Sciatic nerve (tissue), 2 donors: ENCODE measurements at places on chromosomes 2 and 18. TPM values are rescaled to one million over a fixed set of nuclear protein-coding genes. Genes with fewer than 3 reads are reported as not detected.

CABYR gene
- 1.5 TPM for total RNA-seq

SERPINB3 gene
- not detected for total RNA-seq

LAMA3 gene
- 47.3 TPM for total RNA-seq

VWA3B gene
- total RNA-seq: 0.80 TPM

TXNDC2 gene
- total RNA-seq: not detected

TMEM247 gene
- not detected for total RNA-seq

ELAC1 gene
- total RNA-seq: 6.3 TPM

PRSS56 gene
- not detected for total RNA-seq

RGPD8 gene
- 36.2 TPM for total RNA-seq

DNA sequence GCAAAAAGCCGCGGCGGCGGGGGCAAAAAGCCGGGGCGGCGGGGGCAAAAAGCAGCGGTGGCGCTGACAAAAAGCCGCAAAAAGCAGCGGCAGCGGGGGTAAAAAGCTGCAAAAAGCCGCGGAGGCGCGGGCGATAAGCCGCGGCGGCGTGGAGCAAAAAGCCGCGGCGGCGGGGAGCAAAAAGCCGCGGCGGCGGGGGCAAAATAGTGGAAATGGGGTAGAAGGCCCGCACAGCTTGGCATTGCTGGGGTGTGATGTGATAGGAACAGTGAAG is 450.1 kb downstream of the ANKRD30B start:
- no peak for DNase-seq

DNA sequence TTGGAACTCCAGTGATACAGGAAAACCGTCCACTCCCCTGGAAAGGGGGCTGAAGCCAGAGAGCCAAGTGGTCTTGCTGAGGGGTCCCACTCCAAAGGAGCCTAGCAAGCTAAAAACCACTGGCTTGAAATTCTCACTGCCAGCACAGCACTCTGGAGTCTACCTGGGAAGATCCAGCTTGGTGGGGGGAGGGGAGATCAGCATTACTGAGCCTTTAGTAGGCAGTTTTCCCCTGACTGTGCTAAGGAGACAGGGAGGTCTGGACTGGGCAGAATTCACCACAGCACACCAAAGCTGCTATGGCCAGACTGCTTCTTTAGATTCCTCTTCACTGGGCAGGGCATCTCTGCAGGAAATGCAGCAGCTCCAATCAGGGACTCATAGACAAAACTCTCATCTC is 510.7 kb upstream of the LRRTM1 start:
- DNase-seq: no peak

GRCh38 chr2:32262105-32262504 is 2.6 kb downstream of the NLRC4 start:
- no peak for DNase-seq

GRCh38 chr2:199743415-199744120 is 107.4 kb downstream of the FTCDNL1 start:
- DNase-seq: no peak

DNA sequence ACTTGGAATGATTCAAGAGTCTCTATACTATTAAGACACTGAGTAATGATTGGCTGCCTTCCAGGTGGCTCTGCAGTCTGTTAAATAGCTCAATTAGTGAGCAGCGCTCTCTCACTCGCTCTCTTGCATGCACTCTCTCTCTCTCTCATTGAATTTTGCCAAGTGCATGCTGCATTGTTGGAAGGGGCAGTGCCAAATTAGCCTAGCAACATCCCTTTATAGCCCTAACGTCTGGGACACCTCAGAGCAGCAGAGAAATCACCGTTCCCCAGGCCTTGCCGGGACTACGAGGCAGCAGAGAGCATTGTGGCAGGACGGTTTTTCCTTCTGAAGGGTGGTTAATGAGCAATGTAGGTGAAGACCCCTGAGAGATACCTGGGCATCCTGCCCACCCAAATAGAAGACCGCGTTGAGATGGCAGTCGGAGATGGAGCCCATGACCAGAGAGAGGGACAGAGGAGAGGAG is 447.6 kb upstream of the POU3F3 start:
- no peak for DNase-seq

- DNase-seq: no peak
Observed at GRCh38 chr2:61536180-61536571, 2.0 kb downstream of the XPO1 start.

GRCh38 chr2:88919087-88919738 is 227.7 kb downstream of the RPIA start:
- DNase-seq: no peak

- DNase-seq: no peak
Observed at GRCh38 chr18:37514953-37515352, 50.6 kb downstream of the CELF4 start.

DNA sequence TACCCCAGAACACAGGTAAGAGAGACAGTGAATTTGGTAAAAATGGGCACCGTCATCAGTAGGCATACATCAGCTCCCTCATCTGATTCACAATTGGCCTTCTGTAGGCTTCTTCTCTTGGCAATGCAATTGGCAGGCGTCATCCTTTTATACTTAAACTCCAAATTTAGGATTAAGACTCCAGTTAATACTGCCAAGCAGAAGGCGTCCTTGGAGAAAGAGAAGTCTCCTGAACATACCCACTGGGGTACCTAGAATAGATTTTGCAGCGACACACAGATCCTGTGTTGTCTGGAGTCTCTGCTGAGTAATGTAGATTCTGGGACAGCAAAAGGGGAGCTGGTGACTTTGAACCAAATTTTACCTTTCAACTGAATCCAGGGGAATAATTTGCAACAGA is 592 bp upstream of the METAP1D start:
- no peak for DNase-seq

DNA sequence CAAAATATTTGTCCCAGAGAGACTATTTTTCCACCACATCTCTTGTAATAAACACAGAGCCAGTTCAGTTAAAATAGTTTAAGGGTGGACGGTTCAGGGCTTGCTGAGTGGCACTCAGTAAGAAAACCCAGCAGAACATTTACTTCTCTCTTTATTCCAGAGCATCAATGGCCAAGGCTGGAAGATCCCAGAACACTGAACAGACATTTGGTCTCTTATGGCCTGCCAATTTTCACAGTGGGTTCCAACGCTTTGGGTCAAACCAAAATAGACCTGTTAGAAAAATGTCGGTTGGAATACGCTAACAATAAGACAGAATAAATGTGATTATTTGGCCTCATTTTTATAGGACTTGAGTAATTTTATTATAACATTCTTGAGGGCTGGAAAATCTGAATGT is 580.3 kb upstream of the TMEFF2 start:
- DNase-seq: no peak

- no peak for DNase-seq
Observed at GRCh38 chr2:28276076-28276618, 116.5 kb upstream of the FOSL2 start.

- DNase-seq: no peak
Observed at GRCh38 chr2:177525351-177525924, 132.9 kb downstream of the AGPS start.

- DNase-seq: no peak
Observed at GRCh38 chr2:51103205-51103604, 71.3 kb upstream of the NRXN1 start.

GRCh38 chr2:88059979-88060906 is 4.7 kb upstream of the KRCC1 start:
- DNase-seq: no peak

GRCh38 chr2:35251156-35251555 is 1104.4 kb upstream of the CRIM1 start:
- DNase-seq: no peak

DNA sequence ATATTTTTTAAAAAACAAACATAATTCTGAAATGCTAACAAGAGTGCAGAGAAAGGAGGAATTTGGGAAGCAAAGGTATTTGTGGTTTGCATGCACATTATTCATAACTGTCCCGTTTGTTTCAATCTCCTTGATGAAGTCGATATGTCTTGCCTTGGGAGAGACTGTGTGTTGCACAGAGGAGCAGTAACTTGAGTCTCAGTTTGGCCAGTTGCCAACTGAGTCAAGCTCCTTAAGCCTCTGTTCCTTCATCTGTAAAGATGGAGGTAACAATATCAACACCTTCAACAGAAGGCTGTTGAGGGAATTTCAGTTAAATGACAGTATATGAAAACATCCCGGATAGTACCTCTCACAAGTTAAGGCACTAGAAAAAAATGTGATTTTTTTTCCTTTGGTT is 226.2 kb downstream of the ASXL3 start:
- no peak for DNase-seq

DNA sequence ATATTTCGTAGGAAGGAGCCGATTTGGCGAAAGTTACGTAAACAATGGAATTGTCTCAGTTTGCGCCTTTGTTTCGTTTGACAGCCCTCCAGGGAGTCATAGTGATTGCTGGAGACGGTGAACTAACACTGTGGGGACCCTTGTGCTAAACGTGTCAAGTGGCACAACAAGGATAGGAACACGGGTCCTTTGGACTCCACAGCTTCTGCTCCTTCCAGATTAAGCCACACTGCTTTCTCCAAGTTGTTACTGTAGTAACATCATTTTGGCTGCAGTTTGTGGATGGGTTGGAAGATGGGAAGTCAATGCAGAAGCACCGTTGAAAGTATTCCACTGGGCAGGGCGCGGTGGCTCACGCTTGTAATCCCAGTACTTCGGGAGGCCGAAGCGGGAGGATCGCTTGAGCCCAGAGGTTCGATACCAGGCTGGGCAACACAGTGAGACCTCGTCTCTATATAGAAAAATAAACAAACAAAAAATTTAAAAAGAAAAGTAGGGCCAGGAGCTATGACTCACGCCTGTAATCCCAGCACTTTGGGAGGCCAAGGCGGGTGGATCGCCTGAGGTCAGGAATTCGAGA is 636 bp upstream of the IMMT start:
- no peak for DNase-seq

DNA sequence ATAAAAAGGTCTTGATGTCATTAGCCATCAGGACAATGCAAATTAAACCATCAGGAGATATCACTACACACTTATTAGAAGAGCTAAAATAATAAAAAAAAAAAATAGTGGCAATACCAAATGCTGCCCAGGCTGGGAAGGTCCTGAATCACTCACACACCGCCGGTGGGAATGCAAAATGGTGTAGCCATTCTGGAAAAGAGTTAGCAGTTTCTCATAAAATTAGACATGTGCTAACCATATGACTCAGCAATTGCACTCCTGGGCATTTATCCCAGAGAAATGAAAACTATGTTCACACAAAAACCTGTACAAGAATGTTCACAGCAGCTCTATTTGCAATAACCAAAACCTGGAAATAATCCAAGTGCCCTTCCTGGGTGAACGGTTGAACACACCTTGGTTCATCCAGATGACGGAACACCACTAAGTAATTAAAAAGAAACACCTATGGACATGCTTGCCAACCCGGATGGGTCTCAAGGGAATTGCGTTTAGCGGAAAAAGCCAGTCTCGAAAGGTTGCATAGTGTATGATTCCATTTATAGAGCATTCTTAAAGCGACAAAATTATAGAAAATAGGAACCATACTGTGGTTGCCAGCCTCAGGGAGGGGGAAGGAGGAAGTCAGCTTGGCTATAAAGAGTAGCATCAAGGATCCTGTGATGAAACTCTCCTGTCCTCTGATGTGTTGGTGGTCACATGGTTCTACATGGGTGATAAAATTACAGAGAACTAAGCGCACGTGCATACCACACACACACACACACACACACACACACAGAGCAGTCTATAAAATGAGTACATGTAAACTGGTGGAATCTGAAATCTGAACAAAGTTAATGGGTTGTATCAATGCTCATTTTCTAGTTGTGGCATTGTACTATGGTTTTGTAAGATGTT is 4.6 kb downstream of the MBP start:
- DNase-seq: no peak

- no peak for DNase-seq
Observed at GRCh38 chr18:59911600-59911999, 11.8 kb downstream of the PMAIP1 start.

- DNase-seq: no peak
Observed at GRCh38 chr2:207867905-207868304, 98.2 kb upstream of the FZD5 start.

DNA sequence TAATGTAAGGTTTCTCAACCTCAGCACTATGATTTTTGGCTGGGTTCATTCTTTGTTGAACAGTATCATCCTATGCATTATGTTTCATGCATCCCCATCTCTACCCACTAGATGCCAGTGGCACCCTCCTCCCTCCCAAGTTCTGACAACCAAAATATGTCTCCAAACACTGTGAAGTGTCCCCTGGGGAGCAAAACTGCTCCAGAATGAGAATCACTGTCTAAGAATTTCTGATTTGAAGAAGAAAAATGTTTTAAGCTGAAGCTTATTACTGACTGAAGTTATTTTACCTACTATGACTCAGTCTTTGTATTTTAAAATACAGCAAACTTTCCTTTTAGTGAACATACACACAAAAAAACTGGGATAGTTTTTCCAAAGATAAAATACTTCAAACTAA is 3.4 kb downstream of the THADA start:
- DNase-seq: no peak

DNA sequence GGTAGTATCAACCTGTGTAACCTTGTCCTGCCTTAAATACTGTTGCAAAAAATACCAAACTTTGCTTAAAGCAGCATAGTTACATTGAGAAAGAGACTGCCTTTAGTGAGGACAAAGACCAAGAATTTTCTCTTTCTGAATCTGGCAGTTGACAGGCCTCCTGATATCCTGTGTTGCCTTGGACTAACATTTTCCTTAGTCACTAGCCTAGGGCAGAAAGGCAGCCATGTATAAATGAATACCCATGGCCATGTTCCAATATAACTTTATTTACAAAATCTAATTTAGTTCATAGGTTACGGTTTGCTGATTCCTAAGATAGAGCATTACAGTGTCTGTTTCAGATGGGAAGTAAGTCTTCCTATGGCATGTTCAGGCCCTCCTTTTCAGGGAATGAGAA is 895.4 kb downstream of the CNTNAP5 start:
- no peak for DNase-seq

DNA sequence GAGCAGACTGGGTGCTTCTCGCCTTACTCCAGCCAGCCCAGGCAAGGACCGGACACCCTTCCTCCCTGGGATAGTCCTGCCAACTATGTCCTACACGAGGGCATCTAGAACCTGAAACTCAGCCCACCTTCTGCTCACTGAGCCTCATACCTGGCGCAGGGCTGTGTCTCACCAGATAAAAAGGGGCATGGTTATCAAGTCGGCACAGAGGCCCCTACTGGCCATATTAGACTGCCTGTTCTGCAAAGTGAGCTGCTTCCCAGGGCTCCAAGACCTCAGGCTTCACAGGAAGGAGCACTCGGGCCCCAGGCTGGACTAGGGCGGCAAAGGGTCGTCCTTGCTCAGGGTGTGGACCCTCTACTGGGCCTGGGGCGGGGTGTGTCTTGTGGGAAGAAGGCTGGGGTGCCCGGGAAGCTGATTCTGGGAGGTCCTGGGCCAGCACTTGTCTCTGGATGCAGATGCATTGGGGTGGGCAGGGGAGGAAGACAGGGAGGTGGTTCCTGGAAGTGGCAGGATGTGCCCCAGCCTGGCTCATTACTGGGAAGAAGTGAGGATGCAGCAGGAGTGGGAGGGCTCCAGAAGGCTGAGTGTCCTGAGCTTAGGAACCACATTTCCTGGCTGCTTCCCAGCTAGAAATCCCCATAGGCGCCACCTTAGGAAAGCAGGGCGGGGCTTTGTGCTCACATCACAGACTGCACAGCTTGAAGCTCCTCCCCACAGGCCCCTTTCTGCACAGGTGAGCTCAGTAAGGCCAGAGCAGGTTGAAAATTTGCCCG is 19.6 kb downstream of the EHD3 start:
- DNase-seq: no peak

GRCh38 chr2:69483696-69484095 is 46.5 kb upstream of the NFU1 start:
- DNase-seq: no peak
